ENCODE measurements at places on chromosomes 3 and 15. TPM values are rescaled to one million over a fixed set of nuclear protein-coding genes. Genes with fewer than 3 reads are reported as not detected.

The GOLGA6L1 gene
- total RNA-seq: not detected

The ZNF774 gene
- 11.9 TPM for total RNA-seq

The DLEC1 gene
- 0.35 TPM for total RNA-seq

The GOLGA8J gene
- not detected for total RNA-seq

The HGD gene
- 102 TPM for total RNA-seq

The SLC24A5 gene
- not detected for total RNA-seq

The ATP13A4 gene
- total RNA-seq: 1.2 TPM

The SI gene
- 1.7 TPM for total RNA-seq

The PLSCR2 gene
- not detected for total RNA-seq

All from Caco-2 (cell line).